Sciatic nerve (tissue), 2 donors: ENCODE measurements at places on chromosomes 1 and 21.

GRCh38 chr1:3562712-3563111, 48.6 kb downstream of the MEGF6 start:
- DNase-seq, result no peak

- DNase-seq, result no peak
Measured at GRCh38 chr1:47727051-47727696, 270.0 kb downstream of the TRABD2B start.

DNA sequence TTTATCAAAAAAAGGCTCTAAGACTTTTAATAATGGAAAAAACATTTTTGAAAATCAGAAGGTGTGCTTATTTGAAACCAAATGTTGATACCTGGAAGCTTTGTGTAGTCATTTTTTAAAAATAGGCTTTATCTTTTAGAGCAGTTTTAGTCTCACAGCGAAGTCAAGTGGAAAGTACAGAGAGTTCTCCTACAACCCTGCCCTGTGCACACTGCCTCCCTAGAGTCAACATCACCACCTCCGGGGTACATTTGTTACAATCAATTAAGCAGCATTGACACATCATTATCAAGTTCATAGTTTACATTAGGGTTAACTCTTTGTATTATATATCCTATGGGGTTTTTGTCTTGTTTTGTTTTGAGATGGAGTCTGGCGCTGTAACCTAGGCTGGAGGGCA, 10.7 kb upstream of the ERO1B start:
- no peak for DNase-seq

DNA sequence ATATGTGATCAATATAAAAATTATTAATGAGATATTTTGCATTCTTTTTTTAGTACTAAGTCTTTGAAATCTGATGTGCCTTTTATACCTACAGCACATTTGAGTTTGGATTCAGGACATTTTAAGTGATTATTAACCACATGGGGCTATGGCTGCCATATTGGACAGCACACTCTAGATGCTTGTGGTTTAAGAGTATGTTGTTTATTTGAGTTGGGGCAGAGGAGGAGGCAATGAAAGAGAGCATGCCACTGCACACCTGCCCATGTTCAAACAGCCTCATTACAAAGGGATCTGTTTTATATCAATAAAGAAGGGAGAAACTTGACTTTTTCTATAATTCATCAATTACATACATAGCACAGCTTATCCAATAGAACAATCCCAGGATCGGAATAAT, 99.4 kb upstream of the EDEM3 start:
- no peak for DNase-seq

- DNase-seq, result no peak
Measured at GRCh38 chr1:228810878-228811711, 75.8 kb downstream of the RHOU start.
